Activated CD8-positive, alpha-beta memory T cell treated with anti-CD3 and anti-CD28 coated beads for 4 hours (primary cell): ENCODE measurements at places on chromosomes 7 and 10.

DNA sequence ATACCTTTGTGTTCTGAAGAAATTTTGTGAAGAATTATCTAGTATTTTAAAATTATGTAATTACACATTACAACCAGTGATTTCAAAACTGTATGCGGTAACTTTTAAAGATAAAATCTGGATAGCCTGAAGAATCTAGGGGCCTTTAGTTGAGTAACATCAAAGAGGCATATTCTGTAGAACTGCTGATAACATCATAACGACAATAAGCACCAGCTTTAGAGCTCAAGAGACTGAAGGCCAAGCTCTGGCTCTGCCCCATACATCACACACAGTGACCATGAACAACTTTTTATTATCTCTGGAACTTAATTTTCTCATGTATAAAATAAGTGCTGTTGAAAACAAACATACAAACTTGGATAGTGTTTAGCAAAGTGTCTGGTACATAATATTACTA lies 121.1 kb upstream of the RHOBTB1 start:
- no peak for DNase-seq

DNA sequence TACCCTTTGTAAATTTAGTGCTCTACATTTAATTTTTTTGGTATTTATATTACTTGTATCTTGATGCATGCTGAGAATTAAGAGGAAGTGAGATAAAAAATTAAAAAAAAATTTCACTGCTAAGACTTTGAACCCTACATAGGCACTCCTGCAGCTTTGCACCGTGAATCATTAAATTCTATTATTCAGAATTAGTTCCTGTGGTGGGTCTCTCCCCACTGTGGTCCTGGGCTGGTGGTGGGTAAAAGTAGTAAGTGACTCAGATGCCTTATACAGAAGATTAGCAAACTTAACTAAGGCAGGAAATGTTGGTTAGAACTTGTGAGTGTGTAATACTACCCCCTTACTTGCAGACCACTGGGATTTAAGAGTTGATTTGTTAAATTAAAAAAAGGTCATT lies 72.6 kb downstream of the AP3M1 start:
- DNase-seq, result peak; percentile 9

DNA sequence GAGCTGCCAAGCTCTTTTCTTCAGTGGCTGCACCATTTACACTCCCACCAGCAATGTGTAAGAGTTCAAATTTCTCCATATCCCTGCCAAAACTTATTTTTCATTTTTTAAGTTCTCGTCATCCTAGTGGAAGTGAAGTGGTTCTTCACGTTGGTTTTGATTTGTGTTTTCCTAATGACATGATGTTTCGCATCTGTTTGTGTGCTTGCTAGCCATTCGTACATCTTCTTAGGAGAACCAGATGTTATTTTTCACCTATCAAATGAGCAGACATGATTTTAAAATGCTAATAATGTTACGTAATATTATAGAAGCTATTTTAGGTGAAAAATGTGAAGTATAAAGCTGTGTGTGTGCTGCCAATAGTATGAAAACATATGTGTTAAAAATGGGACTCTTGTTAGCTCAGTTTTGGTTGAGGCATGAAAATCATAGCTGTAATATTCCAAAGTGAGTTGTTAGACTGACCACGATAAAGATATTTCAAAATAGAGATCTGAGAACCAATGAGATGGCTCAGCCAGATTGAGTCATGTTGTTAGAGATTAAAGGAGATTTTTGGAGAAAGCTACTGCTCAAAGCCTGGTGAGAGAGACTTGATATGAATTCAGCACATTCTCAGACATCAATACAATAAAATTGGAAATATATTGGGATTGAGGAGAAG lies 25.9 kb upstream of the GALNT11 start:
- DNase-seq, result no peak

DNA sequence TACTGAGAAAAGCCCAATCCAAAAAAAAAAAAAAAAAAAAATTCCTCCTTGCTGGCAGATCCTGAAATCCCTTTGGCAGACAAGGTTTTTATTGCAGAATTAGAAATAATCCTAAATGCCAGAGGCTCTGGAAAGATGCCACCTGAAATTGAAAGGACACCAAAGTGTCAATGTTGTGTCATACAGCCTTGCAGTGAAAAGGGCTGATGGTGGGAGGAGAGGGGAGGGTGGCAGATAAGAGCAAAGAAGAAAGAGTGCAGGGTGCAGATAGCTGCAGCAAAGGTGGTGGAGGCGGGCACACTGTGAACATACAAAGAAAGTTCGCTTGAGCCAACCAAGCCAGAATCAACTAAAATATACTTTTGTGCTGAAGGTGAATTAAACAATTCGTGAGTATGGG lies 8.2 kb upstream of the OPTN start:
- DNase-seq, result no peak

GRCh38 chr10:11176746-11177145 lies 159.1 kb downstream of the CELF2 start:
- DNase-seq, result no peak

DNA sequence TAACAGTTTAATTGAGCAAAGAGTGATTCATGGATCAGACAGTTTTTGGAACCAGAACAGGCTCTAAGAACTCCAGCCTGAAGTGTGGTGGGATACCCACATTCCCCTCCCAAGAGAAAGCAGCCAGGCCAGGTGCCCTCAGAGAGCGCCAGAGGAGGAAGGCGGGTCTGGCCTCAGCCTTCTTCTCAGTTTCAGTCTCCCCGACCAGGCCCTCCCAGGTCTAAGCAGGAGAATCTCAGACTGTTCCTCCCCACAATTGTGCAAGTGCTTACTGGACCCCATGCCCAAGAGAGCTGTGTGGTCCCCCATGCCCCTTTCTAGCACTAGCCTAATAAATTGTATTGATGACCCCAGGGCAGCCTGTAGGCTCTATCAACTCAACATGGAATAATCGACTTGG lies 25.6 kb downstream of the PPIF start:
- DNase-seq, result no peak

DNA sequence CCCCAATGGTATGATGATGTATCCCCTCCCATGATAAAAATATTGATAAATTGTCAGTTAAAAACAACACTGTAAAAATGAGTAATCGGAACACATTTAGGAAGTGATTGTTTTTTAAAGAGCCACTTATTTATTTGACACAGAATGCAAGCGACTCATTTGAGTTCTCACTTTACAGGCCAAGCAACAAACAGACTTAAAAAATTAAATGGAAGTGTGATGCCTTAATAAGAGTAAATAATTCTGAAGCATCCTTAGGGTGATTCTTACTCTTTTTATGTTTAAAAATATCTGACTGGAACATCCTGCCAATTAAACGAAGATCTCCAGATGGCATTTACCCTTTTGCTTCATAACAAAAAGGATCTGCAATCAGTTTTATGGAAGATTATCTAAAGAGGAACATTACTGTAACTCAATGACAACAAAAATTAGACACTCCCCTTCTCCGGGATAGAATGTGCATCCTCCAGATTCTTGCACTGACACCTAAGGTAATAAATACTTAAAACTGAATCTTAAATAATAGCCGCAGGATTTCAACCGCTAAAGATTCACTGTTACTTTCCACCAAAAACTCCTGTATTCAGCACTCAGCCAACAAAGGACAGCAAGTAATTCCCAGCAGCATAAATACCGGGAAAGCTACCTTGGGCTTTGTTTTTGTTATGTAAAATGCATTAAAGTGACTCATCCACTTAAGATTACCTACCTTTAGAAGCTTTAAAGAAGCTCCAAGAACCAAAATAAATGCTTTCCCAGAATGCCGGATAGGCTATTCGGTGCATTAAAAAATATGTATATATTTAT lies 1.7 kb downstream of the CACNA2D1 start:
- DNase-seq, result no peak

- DNase-seq, result no peak
Measured at GRCh38 chr7:75054744-75055143, 18.9 kb downstream of the RCC1L start.

DNA sequence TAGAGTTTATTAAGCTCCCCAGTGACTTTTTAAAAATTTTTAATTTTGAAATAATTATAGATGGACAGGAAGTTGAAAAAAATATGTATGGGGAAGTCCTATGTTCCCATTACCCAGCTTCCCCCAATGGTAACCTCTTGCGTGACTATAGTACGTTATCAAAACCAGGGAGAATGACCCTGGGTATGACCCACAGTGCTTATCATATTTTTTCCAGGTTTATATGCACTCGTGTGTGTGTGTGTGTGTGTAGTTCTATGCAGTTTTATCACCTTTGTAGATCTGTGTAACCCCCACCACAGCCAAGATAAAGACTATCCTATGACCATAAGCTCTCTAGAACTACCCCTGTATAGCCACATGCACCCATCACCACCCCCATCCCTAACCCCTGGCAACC lies 72.8 kb downstream of the TBXAS1 start:
- DNase-seq, result no peak

DNA sequence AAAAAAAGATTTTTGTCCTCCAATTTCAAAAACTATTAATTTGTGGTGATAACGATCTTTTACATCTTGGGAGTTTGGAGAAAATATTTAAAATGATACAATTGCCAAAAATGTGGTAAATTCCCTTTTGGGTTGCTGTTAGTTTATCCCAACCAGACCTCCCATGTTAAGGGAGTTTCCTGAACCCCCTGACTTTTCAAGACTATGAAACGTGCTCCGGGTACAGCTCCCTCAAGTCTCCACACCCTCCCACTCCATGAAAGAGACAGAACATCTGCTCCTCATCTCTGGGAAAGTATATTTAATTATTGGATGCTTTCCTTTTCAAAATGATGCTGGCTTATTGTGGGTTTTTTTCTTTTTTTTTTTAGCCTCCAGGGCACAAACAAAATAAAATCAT lies 534.6 kb upstream of the NRP1 start:
- no peak for DNase-seq

GRCh38 chr7:10469476-10469875 lies 504.2 kb upstream of the PHF14 start:
- no peak for DNase-seq
